ENCODE measurements at places on chromosomes 6 and 20.

DNA sequence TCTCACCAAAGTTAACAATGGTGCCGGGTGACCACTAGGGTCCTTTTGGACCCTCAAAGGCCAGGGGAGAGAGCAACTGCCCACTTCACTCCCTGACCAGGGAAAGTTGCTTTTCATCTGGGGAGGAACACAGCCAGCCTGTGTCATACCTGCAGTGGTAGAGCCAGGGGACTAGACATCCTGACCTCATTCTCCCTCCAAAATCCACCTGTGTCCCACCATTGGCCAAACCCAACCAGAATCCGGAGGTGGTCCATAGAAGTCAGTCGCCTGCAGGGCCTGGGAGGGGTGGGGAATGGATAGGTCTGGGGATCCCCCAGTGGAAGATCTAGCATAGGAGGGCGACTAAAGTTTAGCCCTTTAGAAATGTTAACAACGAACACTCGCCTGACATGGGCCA is 12.8 kb downstream of the PFDN4 start:
- no peak for DNase-seq

- DNase-seq: no peak
Measured at GRCh38 chr6:38353310-38354036, 286.3 kb downstream of the BTBD9 start.

- no peak for DNase-seq
Measured at GRCh38 chr6:162203287-162203686, 524.3 kb downstream of the PRKN start.

- DNase-seq: no peak
Measured at GRCh38 chr20:10067321-10067720, 32.5 kb downstream of the ANKEF1 start.

DNA sequence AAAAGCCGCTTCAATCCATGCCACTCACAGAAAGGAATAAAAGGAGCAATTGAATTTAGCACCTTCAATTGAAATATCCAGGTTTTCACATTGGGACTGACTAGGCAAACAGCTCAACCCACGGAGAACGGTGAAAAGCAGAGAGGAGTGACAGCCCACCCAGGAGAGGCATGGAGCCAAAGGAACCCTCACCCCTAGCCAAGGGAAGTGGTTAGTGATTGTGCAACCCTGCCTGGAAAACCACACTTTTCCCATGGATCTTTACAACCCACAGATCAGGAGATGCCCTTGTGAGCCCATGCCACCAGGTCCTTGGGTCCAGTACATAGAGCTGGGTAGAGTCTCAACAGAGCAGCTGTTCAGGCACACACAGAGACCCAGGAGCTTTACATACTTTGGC is 911.8 kb downstream of the EPHA7 start:
- DNase-seq: no peak

DNA sequence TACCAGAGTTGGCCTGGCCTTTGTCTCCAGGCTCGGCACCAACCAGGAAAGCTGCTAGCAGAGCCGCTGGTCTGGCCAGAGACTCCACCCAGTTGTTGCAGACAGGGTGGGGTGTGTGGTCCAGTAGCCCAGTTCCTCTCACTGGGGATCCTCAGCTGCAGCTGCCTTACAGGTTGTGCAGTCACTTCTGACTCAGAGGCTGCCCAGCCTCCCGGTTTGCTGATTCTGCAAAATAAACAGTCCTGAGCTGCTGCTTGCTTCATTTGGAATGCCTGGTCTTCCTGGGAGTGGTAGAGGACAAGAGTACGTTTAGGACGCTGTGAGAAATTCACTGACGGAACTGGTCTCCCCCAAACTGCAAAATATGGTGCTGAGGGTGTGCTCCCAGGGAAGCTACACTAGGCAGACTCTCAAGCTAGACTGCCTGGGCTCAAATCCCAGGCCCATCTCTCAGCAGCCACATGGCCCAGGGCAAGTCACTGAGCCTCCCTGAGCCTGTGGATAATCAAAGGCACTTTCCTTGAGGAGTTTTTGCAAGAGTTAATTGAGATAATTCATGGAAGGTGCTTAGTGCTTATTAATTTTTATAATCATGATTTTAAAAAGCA is 246.1 kb downstream of the TFAP2C start:
- DNase-seq: peak; percentile 97

Data from A172 (cell line).